Stimulated activated CD4-positive, alpha-beta T cell treated with anti-CD3 and anti-CD28 coated beads, Interleukin-1b, Interleukin-23, amount 100 ng/mL, for 1 hour (primary cell): ENCODE measurements at places on chromosomes 5 and 9.

DNA sequence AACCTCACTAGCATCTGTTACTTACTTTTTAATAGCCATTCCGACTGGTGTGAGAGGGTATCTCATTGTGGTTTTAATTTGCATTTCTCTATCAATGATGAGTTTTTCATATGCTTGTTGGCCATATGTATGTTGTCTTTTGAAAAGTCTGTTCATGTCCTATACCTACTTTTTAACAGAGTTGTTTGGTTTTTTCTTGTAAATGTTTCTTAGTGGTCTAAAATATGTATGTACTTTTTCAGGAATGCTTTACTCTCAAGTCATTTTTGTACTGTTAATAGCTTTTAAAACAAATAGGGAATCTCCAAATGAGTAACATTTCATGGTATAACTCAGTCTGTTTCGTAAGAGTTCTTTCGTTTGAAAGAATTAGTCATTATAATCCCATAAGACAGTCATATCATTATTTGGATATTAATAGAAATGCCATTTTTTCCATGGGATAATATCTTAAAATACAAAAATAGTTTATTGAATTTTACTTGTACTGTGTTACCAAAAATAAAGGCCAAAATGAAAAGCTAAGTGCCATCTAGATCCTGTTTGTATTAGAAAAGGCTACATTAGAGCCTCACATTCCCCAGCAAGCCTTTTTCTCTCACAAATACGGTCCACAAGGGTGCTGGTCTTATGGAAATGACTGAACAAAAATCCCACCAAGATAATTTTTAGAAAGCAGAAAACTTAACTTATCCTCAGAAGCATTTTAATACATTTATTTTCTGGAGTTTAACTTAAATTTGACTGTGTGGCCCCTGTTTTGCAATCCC, 247.7 kb downstream of the PJA2 start:
- DNase-seq: no peak

- no peak for DNase-seq
Observed at GRCh38 chr9:36169708-36170107, 520 bp downstream of the CCIN start.

DNA sequence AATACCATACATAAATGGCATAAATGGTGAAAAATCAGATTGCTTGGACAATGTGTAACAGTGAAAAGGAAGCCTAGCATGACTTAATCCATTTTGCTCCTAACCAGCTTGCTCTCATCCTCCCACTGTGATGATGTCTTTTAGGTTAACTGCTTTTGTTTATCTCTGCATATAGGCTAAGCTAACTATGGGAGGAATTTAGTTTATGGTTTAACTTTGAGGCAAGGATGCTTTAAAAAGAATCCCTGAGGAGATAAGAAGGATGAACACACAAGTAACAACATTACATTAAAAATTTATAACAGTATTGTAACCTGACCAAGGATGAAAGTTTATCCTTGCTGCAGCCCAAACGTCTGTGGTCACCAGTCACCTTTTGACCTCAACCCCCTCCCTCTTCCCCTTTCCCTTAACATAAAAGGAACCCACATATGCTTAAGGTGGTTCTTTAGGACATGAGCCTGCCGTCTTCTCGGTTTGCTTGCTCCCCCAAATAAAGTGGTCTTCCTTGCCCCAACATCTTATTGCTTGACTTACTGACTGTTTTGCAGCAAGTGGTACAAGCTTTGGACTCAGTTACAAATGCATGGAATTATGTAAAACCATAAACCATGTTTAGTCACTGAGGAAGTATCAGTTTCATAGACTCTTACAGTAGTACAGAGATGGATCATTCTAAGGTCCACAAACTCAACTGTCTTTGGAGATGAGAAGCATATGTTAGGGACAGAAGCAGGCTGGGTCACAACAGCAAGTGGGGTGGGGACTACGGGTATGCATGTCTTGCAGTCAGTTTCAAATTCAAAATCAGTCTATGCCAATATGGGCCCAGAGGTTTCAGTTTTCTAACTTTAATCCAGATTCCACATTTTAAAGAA, 31.3 kb downstream of the AGXT2 start:
- no peak for DNase-seq

GRCh38 chr9:121662891-121663580, 11.6 kb downstream of the DAB2IP start:
- DNase-seq: no peak

- DNase-seq: no peak
Observed at GRCh38 chr9:38062498-38063362, 6.3 kb downstream of the SHB start.

- DNase-seq: no peak
Observed at GRCh38 chr9:88791105-88791805, 200.0 kb upstream of the S1PR3 start.

GRCh38 chr5:10480237-10480985, 38.7 kb downstream of the ROPN1L start:
- no peak for DNase-seq

DNA sequence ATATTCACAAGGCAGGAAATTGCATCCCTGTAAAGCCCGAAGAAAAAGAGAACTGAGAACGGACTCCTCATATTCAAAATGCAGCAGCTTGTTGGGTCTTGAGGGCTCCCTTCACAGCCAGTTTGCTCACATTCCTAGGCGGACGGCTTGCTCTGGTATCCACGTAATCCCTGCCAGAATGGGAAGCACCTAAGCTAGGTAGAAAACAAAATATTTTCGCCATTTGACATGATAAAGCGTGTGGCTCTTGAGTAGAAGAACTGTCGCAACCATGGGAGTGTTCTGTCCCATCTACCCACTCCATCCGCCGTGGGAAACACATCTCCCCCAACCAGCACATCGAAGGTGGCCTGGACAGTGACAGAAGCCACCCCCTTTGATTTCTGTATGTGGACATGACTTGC, 183.1 kb downstream of the GAS1 start:
- no peak for DNase-seq

GRCh38 chr9:86175743-86176456, 76.5 kb upstream of the GOLM1 start:
- DNase-seq: no peak

GRCh38 chr9:136875155-136875554, 9.0 kb upstream of the EDF1 start:
- DNase-seq: no peak

GRCh38 chr9:77770340-77770739, 122.2 kb upstream of the GNA14 start:
- no peak for DNase-seq

DNA sequence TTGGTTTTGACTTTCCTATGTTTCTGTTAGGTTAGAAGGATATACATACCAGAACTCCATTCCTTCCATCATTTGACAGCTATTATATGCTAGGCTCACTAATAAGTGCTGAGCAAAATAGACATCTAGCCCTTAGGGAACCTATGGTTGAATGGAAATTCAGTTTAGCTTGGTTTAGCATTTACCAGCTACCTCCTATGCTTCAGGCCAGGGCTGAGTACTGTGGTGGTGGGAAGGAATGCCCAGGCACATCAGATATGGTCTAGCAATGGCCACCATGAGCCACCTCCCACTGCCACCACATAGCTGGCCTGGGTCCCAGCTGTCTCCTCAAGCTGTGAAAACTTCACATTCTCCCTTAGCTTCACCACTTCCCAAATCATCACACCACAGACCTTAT, 89.4 kb downstream of the SPOCK1 start:
- DNase-seq: no peak

GRCh38 chr9:35203528-35203927, 41.7 kb downstream of the UNC13B start:
- no peak for DNase-seq

DNA sequence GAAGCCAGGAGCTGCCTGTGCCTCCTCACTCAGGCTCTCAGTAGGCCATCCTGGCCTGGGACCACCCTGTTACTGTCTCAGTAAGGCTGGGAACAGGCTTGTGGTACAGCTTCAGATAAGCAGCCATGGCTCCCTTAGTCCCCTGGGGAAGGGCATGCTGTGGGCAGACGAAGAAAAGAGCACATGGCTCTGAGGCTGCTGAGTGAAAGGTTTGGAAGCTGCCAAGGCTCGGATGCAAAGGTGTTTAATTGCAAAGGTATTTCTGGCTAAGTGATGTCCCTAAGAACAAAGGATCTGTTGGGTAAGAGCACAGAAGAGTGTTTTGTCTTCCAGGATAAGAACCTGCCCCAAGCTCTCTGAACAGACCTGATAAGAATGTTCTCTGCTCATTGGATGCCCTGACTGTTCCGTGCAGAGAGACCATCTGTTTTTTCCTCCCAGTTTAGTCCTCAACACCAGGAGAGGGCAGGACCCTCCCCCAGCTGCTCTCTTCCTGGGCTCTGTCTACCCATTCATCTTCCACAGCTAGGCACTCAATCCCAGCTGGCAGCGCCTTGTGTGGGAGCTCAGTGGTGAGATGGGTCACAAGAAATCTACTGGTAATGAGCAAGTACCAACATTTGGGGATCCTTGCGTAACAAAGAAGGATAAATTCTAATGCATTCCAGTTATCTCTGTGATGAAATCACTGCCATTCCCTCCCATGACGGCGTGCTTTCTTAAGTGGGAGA, 17.7 kb downstream of the ANGPTL2 start:
- no peak for DNase-seq

GRCh38 chr5:107744418-107745330, 73.9 kb upstream of the EFNA5 start:
- DNase-seq: no peak

GRCh38 chr5:62385131-62385530, 18.6 kb downstream of the DIMT1 start:
- DNase-seq: no peak

GRCh38 chr5:963673-964531, 44.7 kb upstream of the NKD2 start:
- DNase-seq: no peak

DNA sequence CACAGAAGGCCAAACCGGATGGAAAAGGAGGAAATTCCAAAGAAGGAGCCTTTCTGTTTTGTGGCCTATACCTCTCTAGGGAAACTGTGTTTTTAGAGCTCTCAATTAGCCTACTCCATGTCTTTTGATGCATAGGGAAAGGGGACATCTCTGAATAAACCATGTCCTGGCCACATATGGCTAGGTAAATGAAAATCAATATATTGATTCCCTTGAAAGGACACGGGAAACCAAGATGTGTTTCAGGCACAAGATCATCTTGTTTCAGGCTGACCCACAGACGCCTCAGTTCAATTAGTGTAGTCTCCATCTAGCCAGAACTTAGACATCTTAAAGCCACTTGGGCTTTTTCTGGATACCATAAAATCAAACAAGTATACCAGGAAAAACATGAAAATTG, 363.1 kb downstream of the ENC1 start:
- DNase-seq: no peak

GRCh38 chr5:154762700-154763099, 7.5 kb downstream of the LARP1 start:
- DNase-seq: no peak

DNA sequence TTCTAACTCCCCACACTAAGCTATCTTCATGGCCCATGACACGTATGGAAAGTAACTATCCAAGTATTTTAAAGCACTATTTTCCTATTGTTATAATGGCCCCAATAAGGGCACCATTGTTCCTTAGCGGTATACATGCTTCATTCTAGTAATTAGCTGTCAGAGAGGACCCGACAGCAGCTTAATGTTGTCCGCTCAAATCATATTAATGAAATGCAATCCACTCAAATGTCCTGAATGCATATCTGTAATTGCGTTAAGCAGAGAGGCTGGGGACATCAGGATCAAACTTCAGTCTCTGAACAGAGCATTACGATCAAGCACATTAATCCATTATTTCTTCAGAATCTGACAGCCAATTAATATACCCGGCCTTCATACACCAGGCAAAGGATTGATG, 139.7 kb downstream of the CRB2 start:
- DNase-seq: no peak

GRCh38 chr5:147481874-147482705, 27.8 kb downstream of the DPYSL3 start:
- DNase-seq: no peak

DNA sequence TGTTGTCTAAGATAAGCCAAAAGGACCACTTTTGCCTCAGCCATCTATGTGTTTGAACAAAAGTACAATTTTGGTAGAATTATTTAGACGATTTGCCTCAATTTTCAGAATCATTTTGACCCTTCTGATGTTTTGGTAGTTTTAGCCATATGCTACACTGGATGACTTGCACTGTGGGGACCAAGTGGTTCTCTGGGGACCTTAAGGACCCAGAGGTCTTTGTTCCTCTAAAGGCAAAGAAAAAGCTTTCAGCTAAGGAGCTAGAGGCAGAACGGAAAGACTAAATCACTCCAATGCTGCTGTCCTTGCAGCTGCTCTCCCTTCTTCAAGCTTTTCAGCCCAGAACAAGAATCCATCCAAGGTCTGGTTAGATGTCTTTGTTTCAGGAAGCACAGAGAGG, 51.0 kb upstream of the APC start:
- DNase-seq: no peak

- no peak for DNase-seq
Observed at GRCh38 chr5:134494780-134495179, 30.7 kb upstream of the JADE2 start.

- no peak for DNase-seq
Observed at GRCh38 chr9:134264169-134264568, 62.1 kb upstream of the RXRA start.

DNA sequence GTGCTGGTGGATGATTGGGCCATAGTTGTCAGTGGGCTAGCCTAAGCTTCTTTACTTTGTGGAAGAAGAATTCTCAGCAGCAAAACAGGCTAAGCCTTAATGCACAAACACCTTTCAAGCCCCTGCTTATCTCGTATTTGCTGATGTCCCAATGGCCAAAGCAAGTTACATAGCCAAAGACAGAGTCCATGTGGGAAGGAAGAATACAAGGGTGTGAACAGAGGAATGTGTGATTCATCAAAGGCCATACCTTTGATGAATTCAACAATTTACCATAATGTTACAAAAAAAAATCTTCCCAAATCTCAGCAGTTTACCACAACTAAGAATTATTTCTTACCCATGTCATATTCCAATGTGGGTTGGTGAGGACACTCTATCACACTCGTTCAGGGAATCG, 1.2 kb upstream of the YTHDC2 start:
- no peak for DNase-seq

- no peak for DNase-seq
Observed at GRCh38 chr5:39906146-39906545, 481.4 kb upstream of the DAB2 start.

GRCh38 chr5:175576591-175576990, 81.3 kb upstream of the HRH2 start:
- no peak for DNase-seq

- DNase-seq: no peak
Observed at GRCh38 chr5:15566789-15567188, 66.8 kb downstream of the FBXL7 start.

GRCh38 chr5:141223112-141223783, at the start of gene PCDHB14:
TSS of gene PCDHB14 (plus strand) at chr5:141223343. CDS start at chr5:141223506, 163 bp downstream.
- no peak for DNase-seq

DNA sequence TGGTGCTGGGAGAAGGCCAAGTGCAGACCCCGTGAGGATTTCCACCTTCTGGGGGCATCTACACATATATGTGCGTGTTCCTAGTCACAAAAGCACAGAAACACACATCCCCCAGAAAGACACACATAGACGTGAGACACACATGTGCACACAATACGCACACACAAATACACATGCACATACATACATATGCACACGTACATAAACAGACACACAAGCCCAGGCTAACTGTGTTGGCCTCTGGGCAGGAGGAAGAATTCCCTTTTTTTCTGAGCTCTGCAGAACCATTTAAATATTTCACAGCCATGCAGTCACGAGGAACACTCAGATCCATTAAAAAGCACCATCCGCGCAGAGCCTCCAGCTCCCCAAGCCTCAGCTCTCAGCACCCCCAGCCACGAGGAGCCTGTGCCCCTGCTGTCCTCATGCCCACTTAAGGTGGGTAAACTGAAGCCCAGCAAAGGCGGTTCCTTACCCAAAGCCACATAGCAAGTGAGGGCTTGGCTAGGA, 5.3 kb downstream of the NINJ1 start:
- no peak for DNase-seq

- no peak for DNase-seq
Observed at GRCh38 chr9:88829276-88829675, 162.0 kb upstream of the S1PR3 start.
